Ascending aorta (tissue), 2 donors: ENCODE measurements at places on chromosomes 6 and 20.
A peak's percentile ranks its signal among the peaks of the same experiment; 100 is the strongest.

GRCh38 chr6:4179960-4180651 lies 44.7 kb upstream of the ECI2 start:
- DNase-seq: no peak

- DNase-seq: no peak
These were observed 44.0 kb upstream of the DDR1 start for GRCh38 chr6:30840084-30840934.

DNA sequence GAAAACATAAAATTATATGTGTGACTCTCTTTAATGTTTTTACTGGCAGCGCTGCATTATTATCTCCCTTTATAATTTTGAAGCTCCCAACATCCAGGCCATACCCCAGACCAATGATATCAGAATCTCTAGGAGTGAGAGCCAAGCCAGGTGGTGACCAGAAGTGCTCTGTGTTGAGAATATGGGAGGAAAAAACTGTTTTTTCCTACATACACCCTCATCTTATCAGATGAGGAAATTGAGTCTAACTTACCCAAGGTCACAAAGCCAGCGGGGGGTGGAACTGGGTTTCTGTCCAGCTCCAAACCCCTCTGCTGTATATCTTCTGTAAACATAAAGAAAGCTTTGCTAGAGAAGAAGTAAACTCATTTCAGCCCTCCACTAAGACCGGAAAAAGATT lies 42.5 kb downstream of the LY86 start:
- DNase-seq: no peak

DNA sequence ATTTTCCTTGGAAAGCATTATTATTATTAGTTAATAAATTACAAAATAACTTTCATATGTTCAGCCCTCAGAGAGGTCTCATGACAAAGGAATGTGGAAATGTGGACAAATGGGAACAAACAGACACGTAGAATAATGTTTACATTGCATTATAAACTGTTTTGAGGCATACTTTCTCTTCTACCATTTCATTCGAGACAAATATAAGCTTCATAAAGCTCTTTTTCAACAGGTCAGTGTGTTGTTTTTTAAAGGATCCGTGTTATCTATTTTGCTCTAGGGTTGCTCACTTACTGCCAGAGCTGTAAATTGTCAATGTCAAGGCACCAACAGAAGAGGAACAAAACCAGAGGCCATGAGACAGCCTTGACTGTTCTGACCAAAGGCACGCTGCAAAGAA lies 256.8 kb downstream of the PHACTR1 start:
- no peak for DNase-seq

DNA sequence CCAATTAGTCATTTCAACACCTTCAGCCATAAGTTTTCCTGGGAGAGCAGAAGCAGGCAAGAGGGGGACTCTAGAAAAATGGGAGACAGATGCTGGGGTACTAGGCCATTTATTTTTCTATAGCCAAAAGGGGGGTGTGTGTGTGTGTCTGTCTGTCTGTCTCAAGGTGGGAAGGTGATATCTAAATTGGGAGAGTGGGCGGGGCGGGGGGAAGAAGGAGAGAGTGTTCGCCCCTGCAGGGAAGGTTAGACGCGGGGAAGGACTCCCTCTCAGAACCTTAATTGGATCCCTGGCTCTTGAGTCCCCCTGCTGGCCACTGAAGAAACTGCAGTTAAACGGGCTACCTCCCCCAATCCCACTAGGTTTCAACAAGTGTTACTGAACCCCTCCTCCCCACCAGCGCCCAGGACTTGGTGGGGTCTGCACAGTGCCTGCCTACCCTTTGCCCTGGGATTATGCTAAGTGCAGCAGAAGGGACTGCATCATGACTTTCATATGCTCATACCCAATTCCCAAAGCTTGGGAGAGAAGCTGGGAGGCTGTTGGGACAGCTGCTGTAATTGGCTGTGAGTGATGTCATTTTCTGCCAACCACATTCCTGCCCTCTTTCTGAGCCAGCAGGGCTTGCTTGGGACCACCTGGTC lies 45.8 kb downstream of the FOXP4 start:
- peak; percentile 85 for DNase-seq

- peak; percentile 2 for DNase-seq
These were observed 206.0 kb downstream of the ERMARD start for GRCh38 chr6:169957351-169957963.

DNA sequence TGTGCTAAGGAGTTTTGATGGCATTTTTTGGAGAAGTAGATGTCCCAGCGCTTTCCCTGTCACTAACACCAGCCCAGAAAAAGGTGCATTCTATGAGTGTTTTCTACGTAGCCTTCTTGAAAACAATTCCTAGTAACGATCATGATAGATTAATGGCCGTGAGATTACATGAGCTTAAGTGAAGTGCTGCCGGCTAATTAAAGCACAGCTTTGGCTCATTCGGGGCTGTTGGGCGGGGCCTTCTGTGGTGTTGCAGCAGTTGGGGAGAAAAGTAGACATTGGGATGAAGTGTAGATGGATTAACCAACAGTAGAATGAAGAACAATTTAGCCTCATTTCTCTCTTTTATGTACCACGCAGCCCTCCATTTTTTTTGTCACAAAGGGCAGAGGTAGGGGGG lies 20.8 kb upstream of the TRAF3IP2 start:
- no peak for DNase-seq

DNA sequence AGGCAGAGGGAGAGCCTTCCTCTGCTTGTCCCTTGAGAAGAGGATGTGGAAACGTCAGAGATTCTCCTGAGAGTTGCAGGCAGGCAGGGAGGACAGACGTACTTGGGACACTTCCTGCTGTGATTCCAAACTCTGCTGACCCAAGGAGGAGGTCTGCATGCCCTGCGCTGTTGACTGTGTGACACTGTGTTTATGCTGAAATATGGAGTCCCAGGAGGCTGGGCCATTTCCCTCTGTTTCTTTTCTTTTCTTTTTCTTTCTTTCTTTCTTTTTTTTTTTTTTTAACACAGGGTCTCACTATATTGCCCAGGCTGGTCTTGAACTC lies 63.5 kb upstream of the BHLHE23 start:
- no peak for DNase-seq

- DNase-seq: no peak
These were observed 62.2 kb downstream of the MYLK4 start for GRCh38 chr6:2688401-2689064.

- no peak for DNase-seq
These were observed 22.8 kb upstream of the OCSTAMP start for GRCh38 chr20:46573234-46573633.

- no peak for DNase-seq
These were observed 15.5 kb upstream of the BMP7 start for GRCh38 chr20:57281900-57282299.

GRCh38 chr6:102549221-102549874 lies 1155.8 kb downstream of the GRIK2 start:
- DNase-seq: no peak

- DNase-seq: no peak
These were observed 46.5 kb upstream of the IER3 start for GRCh38 chr6:30790724-30791383.

- no peak for DNase-seq
These were observed 180.3 kb upstream of the ZNF217 start for GRCh38 chr20:53773792-53774401.

DNA sequence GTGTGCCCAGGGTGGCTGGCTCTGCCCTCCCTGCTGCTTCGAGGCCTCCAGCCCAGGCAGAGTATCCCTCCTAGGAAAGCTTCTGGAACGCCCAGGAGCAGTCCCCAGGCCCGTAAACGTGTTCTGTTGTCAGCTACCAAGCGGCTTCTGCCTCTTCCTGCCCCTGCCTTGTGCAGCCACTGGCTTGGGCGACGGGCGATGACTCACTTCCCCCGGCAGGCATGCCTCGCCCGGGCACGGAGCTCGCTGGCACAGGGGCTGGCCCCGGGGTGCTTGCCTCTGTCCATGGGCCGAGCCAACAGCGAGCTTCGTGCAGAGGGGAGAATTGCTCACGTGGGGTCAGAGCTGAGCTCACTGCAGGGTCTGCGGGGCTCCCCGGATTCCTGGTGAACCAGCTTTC lies 86.7 kb upstream of the THBS2 start:
- DNase-seq: peak; percentile 82

- no peak for DNase-seq
These were observed 2.6 kb downstream of the MAN1A1 start for GRCh38 chr6:119346936-119347335.

DNA sequence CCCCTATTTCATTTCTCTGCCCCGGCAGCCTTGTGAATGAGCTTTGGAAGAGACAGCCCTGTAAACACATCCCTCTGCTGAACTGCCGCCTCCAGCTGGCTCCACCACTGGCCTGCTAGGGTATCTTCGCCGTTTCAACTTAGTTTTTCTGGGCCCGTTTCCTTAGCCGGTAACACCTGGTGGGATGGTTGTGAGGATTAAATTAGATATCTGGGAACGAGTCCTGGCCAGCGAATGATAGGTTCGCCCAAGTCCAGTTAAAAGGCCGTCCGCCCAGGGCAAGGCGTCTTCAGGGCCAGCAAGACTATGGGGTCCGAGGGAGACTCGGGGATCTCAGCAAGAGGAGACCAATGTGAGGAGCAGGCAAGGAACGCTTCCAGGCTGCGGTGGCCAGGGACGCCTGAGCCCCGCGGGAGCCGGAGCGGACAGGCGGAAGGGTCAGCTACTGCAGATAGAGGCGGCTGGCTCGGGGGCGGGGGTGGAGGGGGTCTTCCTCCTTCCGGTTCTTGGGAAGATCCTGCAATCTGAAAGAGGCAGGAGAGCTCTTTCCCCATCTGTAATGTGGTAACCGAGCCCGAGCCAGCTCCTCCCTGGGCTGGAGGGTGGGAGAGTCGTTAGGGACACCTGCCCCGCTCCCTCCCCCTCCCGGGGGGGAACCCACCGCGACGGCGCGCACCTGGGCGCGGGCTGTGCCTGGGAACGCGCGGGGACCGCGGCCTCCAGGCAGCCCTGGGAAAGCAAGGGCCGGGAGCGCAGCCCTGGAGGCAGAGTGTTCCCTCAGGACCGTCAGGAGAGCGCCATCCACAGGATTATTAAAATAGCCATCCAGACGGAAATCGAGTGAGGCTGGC lies 4.5 kb upstream of the PTCRA start:
- no peak for DNase-seq

- DNase-seq: no peak
These were observed 430.3 kb downstream of the PLCB1 start for GRCh38 chr20:8562356-8562755.

DNA sequence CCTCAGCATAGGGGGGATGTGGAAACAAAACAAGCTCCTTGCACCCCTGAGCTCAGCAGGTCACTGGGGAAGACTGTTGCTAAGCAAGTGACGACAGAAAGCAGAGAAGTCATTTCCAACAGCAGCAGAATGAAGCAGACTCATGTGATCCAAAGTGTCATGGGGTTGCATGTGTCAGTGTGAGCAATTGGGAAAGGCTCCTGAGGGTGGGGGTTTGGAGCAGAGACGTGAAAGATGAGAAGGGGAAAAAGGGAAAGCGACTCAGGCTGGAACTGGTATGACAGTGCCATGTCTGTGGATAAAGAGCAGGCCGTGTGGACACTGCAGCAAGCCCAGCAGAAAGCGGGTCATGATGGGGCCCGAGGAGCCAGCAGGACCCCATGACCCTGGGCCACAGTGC lies 363.9 kb downstream of the PREX1 start:
- no peak for DNase-seq

DNA sequence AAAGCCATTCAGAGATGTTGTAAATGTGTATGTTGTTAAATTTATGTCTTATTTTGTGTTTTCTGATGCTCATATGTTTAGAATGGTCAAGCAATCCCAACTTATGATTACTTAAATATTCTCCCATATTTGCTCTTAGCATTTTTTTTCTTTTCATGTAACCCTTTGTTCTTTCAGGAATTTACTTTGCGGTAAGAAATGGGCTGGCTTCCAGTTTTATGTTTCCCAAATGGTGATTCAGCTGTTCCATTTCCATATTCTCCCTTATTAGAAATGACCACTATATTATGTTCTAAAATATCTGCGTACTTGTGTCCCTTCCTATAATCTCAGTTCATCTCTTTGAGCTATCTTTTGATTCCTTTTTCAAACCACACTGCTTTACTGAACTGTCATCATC lies 113.7 kb downstream of the CDH26 start:
- DNase-seq: no peak

- no peak for DNase-seq
These were observed 6.5 kb upstream of the RBBP8NL start for GRCh38 chr20:62433658-62434497.

GRCh38 chr20:25275813-25276532 lies 28.1 kb downstream of the PYGB start:
- DNase-seq: no peak

- DNase-seq: no peak
These were observed 39.0 kb upstream of the SLC22A1 start for GRCh38 chr6:160082627-160083026.

- no peak for DNase-seq
These were observed 72.4 kb downstream of the STK35 start for GRCh38 chr20:2174067-2174466.

DNA sequence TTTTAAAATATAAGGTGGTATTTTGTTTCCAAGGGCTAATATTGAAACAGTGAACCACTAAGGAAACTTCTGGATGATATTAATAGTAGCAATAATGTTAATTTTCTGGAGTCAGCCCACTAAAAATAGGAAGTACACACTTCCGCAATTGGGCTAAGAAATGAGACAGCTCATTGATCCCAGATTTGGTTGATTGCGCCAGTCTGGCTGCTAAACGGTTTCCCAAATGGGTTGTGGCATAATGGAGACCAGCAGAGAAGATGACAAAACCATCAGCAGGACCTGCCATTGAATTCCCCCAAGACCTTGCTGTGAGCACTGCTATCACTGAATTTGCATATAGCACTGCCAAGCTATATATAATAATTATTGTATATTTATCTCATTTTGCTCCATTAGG lies 71.2 kb upstream of the SGK1 start:
- no peak for DNase-seq

DNA sequence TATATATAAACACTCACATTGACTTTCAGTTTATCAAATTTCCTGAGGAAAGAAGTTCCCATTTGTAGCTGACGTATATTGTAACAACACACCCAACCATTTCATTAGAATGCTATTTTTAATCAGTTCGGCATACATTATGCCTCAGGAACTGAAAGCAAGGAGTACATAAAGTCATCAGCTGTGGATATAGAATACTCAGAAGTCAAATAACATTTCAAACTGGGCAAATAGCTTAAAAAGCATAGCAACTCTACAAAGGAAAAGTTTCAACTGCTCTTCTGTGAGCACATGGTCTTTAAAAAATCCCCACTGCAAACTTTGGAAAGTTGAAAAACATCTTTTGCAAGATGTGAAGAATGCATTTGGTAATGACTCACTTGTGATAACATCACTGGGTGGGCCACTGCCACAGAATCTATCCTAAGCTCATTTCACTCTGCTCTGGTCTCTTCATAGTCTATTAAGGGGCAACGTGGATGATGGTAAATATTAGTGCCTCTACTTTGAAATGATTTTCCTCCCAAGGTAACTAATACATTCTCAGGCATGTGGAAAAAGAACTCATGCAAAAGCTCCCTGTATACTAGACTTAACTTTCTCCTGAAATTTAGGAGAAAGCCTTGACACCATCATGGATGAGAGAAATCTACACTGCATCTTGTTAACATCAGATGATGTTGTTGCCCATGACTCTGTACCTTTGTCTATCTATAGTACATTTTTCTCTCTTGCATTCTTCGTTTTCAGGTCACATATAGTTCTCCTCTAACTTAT lies 49.2 kb downstream of the FYN start:
- DNase-seq: no peak
